Aorta (tissue), 5 donors: ENCODE measurements at places on chromosomes 11 and 22. TPM values are rescaled to one million over a fixed set of nuclear protein-coding genes. Genes with fewer than 3 reads are reported as not detected.

DNA sequence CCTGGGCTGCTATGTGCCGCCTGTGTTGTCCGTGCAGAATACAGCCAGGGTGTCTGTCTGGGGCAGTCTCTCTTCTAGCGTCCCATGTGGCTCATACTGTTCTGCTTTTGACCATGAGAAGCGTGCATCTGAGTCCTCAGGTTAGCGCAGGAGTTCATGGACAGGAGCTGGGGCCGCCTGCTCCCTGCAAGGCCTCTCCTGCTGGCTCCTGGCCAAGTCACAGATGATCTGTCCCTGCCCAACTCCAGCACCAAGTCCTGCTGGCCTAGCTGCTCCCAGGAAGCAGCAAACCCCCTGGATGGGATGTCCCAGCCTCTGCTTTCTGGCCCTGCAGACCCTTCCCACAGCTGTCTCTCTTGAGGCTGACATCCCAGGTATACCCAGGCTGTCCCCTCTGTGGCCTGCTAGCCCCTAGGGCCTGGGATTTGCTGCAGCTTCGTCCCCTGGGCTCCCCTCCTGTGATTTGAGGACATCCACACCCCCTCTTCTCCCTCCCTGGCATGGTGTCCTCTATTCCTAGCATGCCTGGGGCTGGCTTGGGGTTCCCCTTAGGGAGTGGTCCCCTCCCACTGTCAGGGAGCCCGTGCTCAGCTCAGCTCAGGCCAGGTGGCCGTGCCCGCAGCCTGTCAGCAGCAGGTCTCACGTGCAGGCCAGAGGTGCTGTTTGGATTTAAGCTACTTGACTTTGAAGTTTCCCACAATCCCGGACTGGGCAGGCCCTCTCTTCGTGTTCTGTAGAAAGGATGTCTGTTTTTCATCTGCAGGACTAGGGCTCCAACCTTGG is 17.8 kb downstream of the PRR5 start:
- no peak for DNase-seq

GRCh38 chr11:75840522-75840921 is 25.5 kb downstream of the UVRAG start:
- no peak for DNase-seq

Gene FOXRED2
- total RNA-seq: 11.1 TPM

Gene BIK
- total RNA-seq: not detected

Gene C11orf42
- not detected for total RNA-seq

Gene KDM4D
- 0.75 TPM for total RNA-seq

Gene KCNJ5
- total RNA-seq: 2.0 TPM
